ENCODE measurements at places on chromosomes 2 and 18.

- DNase-seq = no peak
These were observed 9.9 kb downstream of the CNNM4 start for GRCh38 chr2:96770442-96771202.

DNA sequence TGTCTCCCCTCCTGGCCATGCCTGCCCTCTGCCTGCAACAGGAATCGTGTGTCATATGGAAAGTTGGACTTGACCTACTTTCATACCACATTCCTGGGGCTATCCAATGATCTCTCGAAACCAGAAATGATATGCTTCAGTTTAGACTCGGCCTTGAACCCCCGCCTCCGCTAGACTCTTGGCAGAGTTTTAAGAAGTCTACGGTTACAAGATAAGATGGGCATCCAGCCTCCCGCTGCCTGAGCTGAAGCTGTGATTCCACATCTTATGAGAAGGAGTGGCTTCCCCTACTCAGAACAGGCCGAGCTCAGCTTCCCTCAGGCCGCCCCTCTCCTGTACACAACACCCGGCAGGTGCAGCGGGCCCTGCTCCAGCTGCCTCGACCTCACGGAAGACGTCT is 73.9 kb downstream of the MTCL1 start:
- DNase-seq = no peak

GRCh38 chr18:78607221-78607620 is 372.4 kb upstream of the SALL3 start:
- no peak for DNase-seq

DNA sequence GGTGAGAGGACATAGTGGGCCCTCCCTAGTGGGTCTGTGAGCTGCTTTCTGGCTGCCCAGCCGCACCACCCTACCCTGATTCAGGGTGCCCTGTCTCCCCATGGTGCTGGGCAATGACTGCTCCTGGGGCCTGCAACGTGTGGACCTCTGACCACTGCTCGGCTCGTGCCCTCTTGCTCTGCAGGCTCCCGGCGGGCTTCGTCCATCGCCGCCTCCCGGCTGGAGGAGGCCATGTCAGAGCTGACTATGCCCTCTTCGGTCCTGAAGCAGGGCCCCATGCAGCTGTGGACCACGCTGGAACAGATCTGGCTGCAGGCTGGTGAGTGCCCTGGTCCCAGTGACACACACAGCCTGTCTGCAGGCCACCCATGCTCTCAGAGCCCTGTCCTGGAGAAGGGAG is 103.5 kb downstream of the STPG4 start:
- no peak for DNase-seq

DNA sequence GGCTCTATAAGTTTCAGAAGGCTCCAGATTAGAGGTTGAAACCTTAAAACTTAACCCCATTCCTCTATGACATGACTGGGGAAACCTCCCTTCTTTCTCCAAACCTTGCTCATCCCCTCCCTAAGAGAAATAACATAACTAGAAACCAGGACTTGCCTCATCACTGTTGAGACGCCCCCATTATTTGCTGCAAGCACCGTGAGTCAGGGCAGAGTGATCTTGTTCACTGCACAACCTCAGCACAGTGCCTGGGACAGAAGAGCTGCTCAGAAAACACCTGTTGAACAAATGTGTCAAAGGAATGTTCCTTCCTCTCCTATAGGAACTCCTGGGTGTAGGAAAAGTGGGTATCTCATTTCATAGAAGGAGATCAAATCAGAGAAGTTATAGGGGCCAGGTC is 132.7 kb upstream of the CTAGE1 start:
- no peak for DNase-seq

GRCh38 chr2:231930593-231931281 is 4.5 kb upstream of the NPPC start:
- DNase-seq = no peak

DNA sequence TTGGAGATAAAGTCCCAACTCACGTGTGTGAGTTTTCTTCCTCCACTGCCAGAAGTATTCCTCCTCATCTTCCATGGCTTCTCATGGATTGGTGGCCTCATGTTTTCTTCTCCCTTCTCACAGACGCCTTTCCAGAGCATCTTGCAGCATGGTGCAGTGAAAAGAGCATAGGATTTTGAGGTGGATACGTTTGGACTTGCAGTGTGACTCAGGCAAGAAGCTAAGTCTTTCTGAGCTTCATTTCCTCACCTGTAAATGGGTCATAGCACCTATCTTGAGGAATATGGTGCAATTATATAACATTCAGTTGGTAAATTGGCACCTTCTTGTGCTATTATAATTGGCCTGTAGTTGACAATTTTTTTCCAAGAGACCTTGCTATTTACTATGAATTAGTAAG is 247.6 kb downstream of the RDH14 start:
- DNase-seq = no peak

DNA sequence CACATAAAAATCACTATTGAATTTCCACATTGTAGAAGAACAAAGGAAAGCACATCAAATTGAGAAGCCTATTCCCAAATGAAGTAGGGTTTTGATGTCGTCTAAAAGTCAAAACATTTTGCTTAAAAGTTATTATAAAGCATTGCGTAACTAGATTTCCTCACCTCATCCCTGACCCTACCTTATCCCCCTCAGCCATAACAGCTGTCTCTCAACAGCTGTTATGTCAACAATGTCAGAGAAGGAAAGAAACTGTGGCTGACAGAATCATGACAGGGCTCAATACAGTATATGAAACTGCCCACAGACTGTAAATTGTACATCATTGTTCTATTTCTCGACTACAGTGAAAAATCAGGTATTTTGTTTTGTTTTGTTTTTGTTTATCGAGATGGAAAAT is 63.0 kb upstream of the ACVR1C start:
- DNase-seq = no peak

- DNase-seq = no peak
These were observed 774.2 kb upstream of the FSHR start for GRCh38 chr2:49928551-49928950.

DNA sequence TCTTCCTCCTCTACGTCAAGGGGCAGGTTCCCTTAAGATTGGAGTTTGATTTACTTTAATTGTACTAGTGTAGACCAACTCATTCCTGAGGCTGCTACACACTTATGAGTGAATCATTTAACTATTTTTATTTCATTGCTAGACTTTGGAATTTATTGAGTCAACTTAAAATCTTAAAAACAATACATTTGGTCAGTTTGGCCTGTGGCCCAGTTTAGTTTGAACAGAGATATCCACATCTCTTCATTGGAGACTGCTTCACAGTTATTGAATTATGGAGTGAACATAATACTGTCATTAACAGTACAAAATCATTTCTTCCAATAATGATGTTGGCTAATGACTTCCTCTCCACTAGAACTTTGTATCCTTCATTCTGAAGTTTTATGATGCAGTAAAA is 34.5 kb upstream of the STPG4 start:
- DNase-seq = no peak

DNA sequence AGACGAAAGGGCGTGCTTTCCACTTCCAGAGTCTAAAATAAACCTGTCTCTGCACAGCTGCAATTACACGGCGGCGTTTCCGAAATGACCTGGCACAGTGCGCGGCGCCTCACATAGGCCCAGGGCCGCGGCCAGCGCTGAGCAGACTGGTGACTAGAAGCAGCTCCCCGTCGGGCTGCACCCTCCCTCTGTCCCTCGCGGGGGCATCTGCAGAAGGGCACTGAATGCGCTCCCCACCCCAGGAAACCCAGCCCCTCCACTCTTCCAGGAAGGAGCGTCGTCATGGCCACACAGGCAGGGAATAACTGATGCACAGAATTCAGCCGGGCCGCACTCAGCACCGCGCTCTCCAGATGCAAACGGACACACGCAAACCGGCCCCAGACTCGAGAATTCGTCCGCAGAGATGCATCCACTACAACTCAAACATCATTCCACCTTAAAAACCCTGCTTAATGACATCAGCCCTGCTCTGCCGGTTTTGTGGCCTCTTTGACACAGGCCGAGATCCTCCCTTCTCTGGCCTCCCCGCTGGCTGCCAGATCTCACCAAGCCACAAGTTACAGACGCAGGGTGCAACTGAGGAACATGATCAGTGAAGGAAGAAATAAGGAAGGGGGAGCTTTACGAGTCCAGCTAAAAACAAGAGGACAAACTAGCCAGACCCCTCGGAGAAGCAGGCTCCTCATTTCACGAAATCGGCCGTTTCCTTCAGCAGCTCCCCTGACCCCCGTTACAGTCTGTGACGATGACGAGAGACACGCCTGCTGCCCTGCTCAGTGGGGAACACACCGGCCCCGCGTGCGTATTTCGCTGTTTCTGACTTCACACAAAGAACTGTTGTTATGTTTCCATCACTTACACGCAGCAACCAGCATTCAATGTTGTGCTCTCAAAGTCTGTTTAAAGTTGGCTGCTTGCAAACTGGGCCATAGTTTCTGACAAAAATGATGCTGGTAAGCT is 40.2 kb downstream of the MBP start:
- no peak for DNase-seq

GRCh38 chr2:232491139-232491780 is 3.6 kb upstream of the ECEL1 start:
- no peak for DNase-seq

GRCh38 chr2:120678251-120678650 is 57.4 kb upstream of the GLI2 start:
- DNase-seq = no peak

DNA sequence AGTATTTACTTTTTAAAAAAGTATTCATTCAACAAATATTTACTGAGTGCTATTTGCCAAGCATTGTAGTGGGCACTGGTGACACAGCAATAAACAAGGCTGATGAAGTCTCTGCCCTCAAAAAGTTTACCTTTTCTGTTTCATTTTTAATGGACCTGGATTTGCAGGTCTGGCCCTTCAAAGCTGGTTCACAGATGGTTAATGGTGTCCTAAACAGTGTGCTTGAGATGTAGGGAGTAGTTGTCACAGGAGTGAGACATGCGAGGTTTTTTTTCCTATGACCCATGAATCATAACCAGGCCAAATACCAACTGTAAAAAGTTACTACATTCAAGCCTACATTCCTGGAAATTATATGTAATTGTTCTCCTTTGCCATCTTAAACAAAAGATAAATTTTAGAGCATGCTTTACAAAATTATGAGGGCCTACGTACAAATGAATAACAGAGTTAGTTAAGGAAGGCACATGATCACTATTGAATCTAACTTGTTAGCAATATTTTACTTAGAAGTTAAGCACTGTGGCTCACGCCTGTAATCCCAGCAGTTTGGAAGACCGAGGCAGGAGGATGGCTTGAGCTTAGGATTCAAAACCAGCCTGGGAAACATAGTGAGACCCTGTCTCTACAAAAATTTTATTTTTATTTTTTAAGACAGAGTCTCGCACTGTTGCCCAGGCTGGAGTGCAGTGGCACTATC is 223.9 kb downstream of the MBD5 start:
- no peak for DNase-seq

GRCh38 chr2:144382849-144383248 is 137.1 kb downstream of the ZEB2 start:
- DNase-seq = no peak

GRCh38 chr2:99857867-99858444 is 284.4 kb downstream of the AFF3 start:
- no peak for DNase-seq

DNA sequence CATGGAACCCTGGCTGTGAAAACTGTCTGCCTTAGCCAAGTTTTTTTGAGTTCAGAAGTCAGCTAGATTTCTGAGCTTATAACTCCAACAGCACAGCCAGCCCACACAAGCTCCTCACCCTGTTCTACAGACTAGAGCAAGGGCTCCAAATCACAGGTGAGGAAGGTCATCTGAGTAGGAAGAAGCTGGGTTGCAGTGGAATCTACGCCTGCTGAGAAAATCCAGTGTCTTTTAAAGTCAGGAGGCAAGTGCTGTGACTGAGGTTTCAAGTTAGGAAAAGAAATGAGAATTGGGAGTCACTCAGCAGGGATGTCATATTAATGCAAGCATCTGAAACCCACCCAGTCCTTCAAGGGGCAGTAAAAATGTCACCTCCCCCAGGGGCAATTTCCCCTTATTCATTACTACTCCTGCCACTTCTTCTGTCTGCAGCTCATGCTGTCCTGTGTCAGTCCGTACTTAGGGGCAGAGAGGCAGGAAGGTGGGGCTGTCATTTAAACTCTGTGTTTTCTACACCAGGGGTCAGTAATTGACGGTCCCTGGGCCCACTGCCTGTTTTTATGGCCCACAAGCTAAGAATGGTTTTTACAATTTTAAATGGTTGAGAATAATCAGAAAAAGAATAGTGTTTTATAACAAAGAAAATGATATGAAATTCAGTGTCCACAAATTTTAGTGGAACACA is 551.1 kb downstream of the BCL11A start:
- DNase-seq = no peak

DNA sequence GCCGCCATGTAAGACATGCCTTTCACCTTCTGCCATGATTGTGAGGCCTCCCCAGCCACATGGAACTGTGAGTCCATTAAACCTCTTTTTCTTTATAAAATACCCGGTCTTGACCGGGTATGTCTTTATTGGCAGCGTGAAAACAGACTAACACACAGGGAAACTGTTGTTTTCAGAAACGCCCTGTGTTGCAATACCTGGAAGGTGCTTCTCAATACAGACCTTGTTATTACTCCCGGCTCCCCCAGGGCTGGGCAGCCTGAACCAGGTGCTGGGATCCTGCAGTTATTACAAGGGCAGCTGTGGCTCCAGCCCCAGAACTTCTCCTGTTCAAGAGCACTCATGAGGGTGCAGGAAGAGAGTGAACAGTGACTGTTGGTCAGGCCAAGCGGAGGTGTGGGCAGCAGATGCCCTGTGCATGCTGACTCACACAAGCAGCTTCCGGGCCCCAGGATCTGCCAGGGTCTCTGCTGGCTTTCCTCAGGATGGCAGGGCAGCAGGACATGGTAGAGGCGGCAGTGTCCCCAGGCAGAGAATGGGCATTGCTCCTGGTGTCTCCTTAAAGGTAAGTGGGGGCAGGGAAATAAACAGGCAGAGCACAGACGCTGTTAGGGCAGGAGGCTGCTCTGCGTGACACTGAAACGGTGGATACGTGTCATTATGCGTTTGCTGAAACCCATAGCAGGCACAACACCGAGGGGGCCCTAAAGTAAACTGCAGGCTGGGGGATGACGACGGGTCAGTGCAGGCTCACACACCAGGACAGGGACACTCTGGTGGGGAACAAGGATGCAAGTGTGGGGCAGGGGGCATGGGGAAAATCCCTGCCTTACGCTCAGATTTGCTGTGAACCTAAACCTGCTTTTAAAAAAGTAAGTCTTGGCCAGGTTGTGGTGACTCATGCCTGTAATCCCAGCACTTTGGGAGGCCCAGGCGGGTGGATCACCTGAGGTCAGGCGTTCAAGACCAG is 89.1 kb downstream of the NDUFA10 start:
- DNase-seq = no peak

DNA sequence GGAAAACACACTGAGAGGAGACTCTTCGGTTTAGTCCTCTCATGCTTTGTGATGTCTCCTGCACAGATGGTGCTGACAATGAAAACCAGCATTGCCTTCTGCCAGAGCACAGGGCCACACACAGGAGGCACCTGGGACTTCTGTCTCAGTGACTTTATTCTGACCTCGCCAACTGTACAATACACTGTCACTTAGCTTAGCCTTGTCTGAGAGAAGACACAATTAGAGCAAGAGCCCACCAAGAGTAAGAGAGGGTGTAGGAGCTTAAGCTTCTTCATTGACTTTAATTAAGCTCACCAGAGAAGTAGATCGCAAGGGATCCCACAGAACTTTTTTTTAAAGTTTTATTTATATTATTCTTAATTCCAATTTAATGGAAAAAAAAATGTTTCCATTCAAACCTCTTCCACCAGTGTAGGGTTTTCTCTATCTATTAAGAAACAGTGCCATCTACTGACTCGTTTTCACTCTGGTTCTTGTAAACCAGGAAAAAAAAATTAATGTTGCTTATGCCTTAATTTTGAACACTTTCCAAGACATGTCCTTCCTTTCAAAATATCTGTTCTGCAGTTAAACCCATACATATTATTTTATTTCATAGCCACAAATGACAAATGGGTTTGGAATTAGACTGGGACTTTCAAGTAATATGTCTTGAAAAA is 42.4 kb upstream of the DDX18 start:
- peak; percentile 24 for DNase-seq

Data from COR-L47 (cell line).